Stimulated activated CD8-positive, alpha-beta memory T cell treated with anti-CD3 and anti-CD28 coated beads, Interleukin-4, amount 100 ng/mL, for 1 hour (primary cell): ENCODE measurements at places on chromosomes 1 and 21.

- DNase-seq = no peak
These were observed 76.5 kb downstream of the EPS15 start for GRCh38 chr1:51442616-51443015.

- DNase-seq = no peak
These were observed 59.5 kb downstream of the MTR start for GRCh38 chr1:236854605-236854983.

DNA sequence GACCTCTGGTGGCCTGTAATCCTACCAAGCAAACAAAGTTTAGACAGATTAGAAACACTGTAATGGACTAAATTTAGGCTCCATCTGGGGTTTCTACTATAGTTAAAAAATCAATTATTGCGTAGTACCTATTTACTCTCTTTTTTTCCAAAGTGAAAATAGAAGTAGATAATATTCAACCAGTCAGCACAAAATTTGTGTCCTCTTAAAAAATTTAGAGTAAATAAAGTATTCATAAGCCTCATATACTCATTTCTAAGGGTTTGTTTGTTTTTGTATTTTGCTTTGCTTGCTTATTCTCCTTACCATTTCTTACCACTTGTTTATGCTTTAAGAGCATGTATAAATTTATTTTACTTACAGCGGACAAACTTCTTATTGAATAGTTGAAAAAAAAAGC is 54.5 kb downstream of the NCAM2 start:
- no peak for DNase-seq

DNA sequence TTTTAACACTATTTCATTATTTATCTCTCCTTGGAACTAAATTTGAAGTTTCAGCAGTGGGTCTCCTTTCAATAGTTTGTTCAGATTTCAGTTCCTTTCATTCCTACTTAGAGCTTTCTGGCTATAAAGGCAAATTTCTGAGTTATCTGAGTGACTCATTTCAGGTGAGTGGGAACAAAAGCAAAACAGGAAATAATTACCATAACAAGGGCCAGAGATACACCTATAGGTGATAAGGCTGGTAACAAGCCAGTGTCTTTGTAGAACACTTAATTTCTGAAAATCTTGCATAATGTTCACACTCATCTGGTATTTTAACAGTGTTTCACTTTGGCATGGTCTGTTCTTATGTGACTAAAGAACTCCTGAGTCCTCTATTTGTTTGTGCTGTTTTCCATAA is 64.5 kb upstream of the PRRC2C start:
- DNase-seq = no peak

GRCh38 chr1:186275822-186276221 is 99.2 kb downstream of the TPR start:
- DNase-seq = no peak

- DNase-seq = no peak
These were observed 75.8 kb downstream of the CTH start for GRCh38 chr1:70486676-70487458.

GRCh38 chr1:96361271-96361856 is 360.2 kb upstream of the PTBP2 start:
- no peak for DNase-seq

- no peak for DNase-seq
These were observed 49.0 kb downstream of the TOR1AIP2 start for GRCh38 chr1:179828554-179829110.
